ENCODE measurements at places on chromosomes 13 and 19.
A peak's percentile ranks its signal among the peaks of the same experiment; 100 is the strongest.

GRCh38 chr19:46372901-46373490 is 26.1 kb downstream of the PPP5C start:
- no peak for DNase-seq

GRCh38 chr19:571566-571974 is 826 bp upstream of the BSG start:
- DNase-seq: no peak

GRCh38 chr13:52012512-52012836 is 276 bp downstream of the ALG11 start:
- no peak for DNase-seq

DNA sequence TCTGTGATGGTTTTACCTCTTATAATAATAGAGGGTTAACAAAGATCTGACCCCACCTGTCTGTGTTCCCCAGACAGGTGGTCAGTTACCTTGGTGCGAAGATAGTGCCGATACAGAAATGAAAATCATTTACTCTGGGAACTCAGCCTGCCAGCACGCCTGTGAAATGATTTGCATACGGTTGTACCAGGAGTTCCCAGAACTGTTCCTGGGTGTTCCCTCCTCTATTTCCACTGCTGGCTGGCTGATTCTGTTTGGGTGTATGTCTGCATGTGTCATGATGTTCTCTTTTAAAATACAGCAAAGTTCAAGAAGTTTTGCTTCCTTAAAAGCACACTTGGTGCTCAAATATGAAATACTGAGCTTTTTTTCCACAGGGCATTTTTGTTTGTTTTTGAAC is 527.1 kb downstream of the FGF9 start:
- DNase-seq: no peak

DNA sequence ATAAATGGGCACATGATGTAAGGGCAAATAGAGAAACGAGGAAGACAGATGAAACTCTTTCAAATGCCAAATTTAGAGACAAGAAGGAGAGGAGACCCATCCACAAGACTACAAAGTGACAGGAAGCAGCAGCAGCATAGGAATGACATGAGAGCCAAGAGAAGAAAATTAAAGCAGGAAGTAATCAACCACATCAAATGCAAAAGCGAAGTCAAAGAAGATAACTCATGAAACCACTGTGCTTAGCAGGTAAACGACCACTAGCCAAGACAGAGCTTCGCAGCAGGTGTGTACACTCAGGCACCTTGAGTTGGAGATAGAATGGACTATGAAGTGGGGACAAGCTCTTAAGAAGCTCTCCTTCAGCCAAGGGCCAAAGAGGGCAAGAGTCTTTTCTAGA is 64.1 kb downstream of the KLF12 start:
- no peak for DNase-seq

GRCh38 chr19:7654401-7654800 is 14.4 kb upstream of the RETN start:
- no peak for DNase-seq

- DNase-seq: no peak
Measured at GRCh38 chr13:112776971-112777370, 87.1 kb downstream of the ATP11A start.

DNA sequence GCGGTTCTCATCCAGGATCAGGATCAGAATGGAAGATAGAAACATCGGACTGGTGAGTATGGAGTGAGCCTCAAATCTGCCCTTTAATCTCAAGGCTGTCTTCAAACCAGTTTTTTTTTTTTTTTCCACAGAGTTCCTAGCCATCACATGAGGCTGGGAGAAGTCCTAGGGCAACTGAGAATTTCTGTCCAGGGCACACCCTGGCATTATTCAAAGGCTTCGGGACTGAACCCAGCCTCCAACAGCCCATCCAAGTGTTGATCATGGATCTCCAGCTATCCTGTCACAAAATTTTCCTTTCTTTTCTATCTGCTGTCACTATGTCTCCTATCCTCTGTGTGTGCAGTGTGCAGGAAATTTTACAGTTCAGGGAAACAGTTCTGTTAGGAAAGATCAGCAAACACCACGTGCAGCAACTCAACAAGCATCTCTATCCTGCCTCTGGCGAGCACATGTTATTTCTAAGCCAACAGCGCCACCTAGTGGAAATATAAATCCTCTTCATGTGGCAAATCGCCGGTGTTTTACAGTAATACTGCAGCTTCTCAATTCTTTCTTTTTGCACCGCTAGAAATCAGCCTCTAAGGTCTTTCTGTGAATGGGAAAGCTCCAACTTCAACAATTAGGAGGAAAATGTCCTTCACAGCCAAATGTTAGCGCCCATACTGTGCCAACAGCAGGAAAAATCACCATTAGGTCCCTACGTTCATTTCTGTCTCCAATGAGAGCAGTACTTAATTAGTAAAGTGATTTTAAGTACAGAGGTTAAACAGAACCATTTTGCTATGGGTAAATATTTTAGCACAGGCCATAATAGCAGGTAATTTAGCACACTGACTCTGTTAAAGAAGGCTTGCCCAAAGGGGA is 21.4 kb upstream of the ZNF181 start:
- peak; percentile 36 for DNase-seq

DNA sequence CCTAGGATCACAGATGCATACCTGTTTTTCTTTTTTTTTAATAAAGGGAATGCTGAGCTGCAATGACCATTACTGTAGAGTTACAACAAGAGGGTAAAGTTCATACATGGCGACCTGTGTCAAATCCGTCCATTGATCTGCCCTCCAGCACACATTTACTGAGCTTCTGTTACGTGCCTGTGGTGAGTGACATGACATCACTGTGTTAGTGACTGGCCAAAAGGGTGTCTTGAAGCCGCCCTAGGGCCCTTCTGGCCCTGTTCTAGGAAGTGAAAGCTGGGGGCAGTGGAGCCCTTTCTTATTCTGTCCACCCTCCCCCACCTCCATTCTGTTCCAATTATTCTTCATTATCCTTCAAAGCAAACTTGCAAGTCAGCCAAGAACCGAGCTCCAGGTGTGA is 66.3 kb downstream of the ZIC5 start:
- DNase-seq: no peak

GRCh38 chr13:23622985-23623384 is 52.8 kb downstream of the TNFRSF19 start:
- no peak for DNase-seq

GRCh38 chr19:8085598-8086408 is 33.2 kb downstream of the CCL25 start:
- no peak for DNase-seq

DNA sequence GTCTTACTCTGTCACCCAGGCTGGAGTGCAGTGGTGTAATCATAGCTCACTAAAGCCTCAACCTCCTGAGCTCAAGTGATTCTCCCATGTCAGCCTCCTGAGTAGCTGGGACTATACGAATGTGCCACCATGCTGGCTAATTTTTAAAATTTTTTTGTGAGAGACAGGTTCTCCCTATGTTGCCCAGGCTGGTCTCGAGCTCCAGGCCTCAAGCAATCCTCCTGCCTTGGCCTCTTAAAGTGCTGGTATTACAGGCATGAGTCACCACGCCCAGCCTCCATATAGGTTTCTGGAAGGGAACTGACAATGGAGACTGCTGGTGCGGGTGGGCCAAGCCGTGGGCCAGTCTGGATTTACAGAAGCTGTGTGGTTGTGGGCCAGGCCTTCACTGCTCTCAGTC is 189.2 kb downstream of the URI1 start:
- no peak for DNase-seq

DNA sequence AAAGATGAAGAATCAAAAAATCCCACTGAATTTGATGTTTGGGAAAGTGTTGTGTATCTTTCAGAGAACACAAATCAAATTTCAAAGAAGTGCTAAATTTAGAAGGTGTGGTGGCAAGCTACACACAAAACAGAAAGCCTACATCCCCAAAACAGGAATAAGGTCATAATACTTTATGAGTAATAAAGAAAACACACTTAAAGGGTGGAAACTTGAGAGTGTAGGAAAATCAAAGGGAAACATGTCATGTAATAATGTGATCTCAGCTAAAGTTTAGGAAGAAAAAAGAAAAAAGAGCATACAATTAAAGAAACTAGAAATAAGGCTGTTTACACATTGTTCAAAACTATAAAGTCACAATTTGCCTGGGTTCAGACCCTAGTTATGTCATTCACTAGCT is 668.7 kb downstream of the PCDH17 start:
- DNase-seq: no peak

GRCh38 chr13:96796091-96796633 is 198.1 kb downstream of the OXGR1 start:
- DNase-seq: no peak

- peak; percentile 22 for DNase-seq
Measured at GRCh38 chr19:53132141-53132991, at the start of gene ZNF415. ZNF415 (minus strand) TSS chr19:53132910; CDS start chr19:53122676, 10,234 bp downstream.

- no peak for DNase-seq
Measured at GRCh38 chr19:39655613-39656012, at the start of gene LGALS16. LGALS16 (plus strand) TSS chr19:39655913; CDS start chr19:39655962, 49 bp downstream.

DNA sequence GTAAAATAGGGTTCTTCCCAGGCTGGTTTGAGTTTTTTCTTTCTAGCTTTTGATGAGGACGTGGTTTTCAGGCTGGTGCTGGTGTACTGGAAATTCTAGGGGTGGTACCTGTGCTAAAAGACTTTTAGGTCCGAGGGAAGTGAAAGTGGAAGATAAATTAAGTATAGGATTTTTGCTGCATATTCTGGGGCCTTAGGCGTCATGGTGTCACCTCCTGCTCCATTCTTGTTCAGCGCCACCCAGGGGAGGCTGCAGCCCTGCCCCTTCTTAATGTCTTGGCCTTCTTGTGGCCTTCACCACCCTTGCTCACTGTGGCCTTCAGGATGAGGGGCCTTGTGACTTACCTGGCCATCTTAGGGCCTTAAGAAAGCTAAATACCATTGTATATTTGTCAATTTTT is 12.4 kb downstream of the ZNF552 start:
- no peak for DNase-seq

DNA sequence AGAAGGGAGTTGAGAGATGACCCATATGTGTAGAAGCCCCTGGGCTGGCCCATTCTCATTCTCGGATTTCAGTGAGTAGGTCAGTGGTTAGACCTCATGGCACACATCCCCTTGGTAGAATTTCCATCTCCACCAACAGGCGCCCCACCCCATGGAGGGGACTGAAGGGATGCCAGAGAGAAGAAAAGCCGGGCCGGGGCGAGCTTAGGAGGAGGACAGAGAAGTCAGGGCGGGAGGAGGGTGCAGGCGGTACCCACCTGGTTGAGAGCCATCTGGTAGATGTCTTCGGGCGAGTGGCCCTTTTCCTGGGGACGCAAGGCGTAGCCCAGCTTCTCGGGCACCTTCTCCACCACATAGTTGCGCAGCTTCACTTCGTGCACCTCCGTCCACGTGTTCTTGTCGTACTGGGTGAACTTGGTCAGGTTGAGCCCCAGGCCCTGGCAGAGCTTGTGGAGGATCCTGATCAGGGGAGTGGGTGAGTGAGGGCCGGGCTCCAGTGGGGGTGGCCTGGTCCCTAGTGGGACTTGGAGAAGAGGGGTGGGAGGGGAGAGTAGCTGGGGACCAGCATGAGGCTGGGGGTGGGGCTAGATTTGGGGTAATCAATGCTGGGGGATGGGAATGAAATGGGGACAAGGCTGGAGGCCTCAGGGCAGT is 2.5 kb downstream of the IL4I1 start:
- no peak for DNase-seq

DNA sequence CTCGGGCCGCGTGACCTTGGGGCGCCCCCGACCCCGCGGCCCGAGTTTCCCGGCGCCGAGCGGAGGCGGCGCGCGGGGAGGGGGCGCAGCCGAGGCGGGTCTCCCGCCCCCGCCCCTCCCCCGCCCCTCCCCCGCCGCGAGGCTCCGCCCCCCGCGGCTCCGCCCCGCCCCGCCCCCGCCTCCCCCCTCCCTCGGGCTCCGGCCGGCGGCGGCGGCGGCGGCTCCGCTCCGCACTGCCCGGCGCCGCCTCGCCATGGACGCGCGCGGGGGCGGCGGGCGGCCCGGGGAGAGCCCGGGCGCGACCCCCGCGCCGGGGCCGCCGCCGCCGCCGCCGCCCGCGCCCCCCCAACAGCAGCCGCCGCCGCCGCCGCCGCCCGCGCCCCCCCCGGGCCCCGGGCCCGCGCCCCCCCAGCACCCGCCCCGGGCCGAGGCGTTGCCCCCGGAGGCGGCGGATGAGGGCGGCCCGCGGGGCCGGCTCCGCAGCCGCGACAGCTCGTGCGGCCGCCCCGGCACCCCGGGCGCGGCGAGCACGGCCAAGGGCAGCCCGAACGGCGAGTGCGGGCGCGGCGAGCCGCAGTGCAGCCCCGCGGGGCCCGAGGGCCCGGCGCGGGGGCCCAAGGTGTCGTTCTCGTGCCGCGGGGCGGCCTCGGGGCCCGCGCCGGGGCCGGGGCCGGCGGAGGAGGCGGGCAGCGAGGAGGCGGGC is at the start of gene HCN2:
Gene HCN2 (plus strand): TSS at position 189 of the 703 bp plus-strand sequence. CDS start 65 bp downstream, at position 254.
- DNase-seq: no peak

DNA sequence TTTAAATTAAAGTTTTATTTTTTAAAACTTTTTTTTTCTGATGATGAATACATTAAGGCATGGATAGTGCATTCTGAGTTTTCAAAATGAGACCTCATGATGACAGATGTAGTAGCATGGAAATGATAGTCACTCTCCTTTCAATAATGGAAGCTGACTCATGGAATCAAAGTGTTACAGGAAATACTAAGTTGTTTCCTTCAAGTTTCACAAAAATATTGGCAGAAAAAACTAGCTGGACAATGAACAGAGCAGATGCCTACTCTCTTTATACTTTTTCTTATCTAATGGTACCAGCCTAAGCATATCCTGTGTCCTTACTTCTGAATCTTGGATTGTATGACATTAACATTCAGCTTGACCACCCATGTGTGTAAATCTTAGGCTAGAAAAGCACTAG is 1337.3 kb downstream of the PCDH9 start:
- no peak for DNase-seq

DNA sequence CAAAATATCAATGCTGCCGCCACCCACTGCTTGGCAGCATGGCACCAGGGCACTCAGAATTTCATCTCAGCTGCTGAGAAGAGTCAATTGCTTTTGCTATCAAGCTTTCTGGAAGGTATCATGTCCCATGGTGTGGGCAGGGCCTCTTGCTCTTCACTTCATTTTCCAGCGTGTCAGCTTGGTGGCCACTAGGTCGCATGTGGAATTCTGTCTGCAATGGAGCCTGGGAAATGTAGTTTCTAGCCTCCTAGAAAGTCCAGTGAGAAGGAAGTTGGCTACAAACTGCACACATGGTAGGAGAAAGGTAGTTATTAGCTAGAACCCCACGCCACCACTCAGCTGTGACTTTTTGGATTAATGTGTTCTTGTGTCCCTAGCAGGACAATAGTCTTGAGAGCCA is 105.3 kb downstream of the MYO16 start:
- no peak for DNase-seq

Measured in activated T-helper 1 cell treated with anti-CD3 and anti-CD28 coated beads, Interleukin-2, amount 50 U/mL, for 16 hours (primary cell).